ENCODE measurements at places on chromosomes 1 and 21.

GRCh38 chr1:189627427-189627826 lies 850.2 kb downstream of the BRINP3 start:
- no peak for DNase-seq

- DNase-seq = no peak
These were observed 41.5 kb downstream of the SLC2A1 start for GRCh38 chr1:42917241-42917495.

- DNase-seq = no peak
These were observed 100.1 kb upstream of the GADD45A start for GRCh38 chr1:67584938-67585337.

- no peak for DNase-seq
These were observed 251.7 kb downstream of the BRINP3 start for GRCh38 chr1:190226006-190226405.

DNA sequence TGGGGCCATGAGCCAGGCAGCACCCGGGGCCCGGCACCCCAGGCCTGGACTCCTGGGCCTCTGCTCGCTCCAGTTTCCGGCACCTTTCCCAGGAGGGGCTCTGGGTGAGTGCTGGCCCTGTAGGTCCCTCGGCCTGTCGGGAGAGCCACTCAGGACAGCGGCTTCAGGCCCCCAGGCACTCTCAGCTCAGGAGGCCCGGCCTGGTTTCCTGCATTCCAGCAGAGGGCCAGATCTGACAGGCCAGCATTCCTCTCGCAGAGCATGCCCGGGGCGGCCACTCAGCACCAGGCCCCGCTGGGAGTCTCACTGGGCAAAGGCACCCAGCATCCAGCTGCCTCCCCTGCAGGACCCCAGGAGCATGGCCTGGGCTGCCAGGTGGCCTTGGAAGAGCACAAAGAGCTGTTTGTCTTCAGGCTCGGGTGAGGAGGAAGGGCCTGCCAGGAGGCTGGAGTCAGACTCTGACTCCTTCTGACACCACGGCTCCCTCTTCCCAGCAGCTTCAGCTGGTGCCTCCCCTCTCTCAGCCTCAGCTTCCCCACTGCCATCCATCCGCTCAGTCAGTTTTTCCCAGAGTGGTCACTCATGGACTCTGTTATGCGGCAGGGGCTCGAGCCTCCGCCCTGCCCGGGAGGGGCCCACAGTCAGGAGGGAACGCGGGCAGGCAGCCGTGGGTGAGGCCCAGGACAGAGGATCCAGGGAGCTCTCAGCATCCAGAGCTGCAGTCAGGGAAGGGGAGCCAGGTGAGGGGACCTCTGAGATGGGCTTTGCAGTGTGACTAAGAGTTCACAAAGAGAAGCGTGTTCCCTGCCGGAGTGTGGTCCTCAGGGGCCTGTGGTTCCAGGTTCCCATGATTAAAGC lies 51.7 kb downstream of the WNT9A start:
- DNase-seq = no peak

DNA sequence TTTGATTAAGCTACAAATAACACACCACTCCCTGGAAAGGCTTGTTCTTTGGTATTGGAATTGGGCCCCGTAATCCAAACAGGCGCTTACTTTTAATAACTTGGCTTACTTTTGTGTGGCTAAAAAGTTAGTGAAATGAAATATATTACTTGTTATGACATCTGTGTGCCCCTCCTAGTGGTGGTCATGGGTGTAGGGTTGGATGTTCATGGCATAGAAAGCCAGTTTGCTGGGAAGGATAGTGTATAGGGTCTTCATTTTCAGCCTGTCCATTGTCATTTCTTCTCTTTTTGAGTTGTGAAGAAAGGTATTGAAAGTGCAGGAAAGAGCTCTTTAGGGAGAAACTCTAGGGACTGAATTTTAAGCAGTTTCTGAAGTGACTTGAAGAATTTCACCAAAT lies 5.9 kb downstream of the CDC14A start:
- DNase-seq = no peak

DNA sequence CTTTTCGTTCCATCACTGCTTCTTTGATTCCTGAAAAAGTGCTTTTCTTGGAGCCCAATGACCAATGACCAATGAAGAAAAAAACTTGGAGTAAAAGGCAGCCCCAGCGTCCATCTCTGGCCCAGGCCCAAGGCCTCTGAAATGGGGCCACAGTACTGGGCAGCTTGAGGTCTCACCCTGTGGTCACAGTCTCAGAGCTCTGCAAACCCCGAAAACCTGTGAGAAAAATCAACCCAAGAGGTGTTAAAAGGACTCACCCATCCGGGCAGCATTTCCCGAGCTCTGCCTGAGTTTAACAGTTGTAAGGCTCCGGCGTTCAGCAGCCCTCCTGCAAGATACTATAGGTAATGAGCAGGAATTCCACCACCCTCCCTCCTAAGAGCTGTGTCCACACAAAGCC lies 2.1 kb upstream of the EFHD2 start:
- no peak for DNase-seq

DNA sequence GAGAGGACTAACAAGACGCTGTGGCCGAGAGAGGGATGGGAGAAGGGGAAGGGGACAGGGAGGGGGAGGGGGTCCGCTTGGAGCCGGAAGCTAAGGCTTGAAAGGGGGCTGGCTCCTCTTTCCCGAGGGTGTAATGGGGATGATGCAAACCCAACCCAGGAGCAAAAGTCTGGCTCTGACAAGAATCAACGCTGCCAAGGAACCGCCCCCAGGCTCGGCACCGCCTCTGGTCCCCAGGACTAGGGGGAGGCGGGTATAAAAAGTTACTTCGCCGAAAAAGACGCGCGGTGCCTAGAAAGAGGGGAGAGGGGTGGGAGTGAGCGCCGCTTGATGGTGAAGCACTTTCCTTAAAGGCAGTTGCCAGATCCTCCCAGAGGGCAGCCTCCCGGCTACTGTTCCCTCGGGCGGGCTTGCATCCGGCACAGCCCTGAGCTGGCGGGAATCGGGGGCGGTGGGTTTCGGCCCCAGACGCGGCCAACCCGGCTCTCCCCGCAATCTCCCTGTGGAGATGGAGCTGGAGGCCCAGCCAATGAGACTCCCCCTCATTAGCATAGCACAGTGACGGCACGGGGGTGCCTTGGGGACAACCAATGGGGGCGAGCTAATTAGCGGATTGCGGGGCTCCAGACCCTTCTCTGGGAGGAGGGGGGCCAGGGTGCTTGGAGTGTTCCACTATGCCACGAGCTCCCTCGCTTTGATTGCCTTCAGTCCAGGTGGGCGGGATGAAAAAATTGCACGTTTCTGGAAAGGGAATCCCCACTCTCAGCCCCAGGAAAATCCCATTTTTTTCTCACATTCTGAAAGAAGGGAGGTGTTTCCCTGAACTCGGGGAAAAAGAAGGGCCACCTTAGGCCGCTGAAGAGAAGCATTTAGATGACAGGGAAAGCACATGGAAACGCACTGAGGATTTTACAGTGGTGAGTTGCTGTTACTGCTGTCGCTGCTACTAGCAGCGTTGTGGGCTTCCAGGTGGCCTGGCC lies at the start of gene KCNT2:
KCNT2 (minus strand) TSS at position 51 of the 980 bp plus-strand sequence. CDS start 131 bp downstream, outside the sequence.
- no peak for DNase-seq

DNA sequence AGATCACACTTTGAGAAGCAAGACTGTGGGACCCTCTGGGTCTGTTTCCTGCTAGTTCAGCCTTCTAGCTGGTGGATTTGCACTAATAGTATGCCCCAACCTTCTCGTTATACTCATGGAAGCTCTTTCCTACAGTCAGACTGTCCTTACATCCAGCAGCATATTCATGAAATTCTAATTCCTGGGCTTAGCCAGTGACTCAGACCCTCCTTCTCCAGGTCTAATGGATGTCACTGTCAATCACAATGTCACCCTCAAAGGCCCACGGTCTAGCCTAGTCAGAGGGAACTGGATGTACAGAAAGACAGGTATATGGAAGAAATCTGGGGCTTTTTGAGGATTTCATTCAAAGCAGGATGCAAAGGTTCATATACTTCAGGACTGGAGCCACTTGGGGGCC lies 72.4 kb downstream of the KCNJ15 start:
- DNase-seq = no peak

DNA sequence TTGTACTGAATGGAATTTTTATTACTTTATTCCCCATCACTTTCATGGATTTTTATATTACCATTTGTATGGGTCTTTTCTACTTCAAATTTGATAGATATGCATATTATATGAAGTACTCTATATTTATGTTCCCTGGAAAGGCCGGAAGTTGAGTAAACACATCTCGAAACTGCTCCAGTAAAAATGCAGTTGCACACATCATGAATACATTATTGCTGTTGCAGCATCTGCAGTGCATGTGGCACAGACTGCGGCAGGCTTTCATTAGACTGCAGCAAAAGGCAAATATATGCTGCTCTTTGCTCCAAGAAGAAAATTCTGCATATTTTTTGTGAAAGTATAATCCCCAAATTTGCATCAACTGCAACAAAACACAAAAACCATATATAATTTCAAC lies 48.7 kb upstream of the LRRC7 start:
- DNase-seq = no peak

GRCh38 chr1:100543640-100544039 lies 5.7 kb downstream of the GPR88 start:
- DNase-seq = no peak

- DNase-seq = no peak
These were observed 55.9 kb downstream of the DAP3 start for GRCh38 chr1:155744711-155745283.

DNA sequence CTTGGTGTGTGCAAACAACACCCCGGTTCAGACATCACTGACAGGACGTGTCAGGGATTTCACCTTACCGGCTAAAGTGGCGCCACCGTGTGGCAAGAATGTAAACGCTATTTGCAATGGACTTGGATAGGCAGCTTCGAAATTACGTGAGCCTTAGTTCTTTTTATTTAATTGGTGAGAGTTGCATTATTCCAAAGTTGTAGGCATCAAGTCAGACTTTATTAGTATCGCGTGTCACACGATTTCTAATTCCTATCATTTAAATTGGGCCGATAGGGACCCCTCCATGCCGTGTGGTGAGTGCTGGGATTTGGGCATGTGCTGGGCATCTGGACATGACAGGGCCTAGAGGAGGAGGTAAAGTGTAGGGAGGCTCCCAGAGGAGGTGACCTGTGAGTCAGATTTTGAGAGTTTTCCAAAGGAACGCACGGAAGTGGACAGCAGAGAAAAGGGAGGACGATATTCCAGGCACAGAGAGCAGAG lies 14.5 kb upstream of the CPT2 start:
- no peak for DNase-seq

GRCh38 chr1:24321697-24322469 lies 2.7 kb downstream of the GRHL3 start:
- DNase-seq = no peak

- DNase-seq = no peak
These were observed 657 bp upstream of the HNRNPU start for GRCh38 chr1:244865028-244865371.

DNA sequence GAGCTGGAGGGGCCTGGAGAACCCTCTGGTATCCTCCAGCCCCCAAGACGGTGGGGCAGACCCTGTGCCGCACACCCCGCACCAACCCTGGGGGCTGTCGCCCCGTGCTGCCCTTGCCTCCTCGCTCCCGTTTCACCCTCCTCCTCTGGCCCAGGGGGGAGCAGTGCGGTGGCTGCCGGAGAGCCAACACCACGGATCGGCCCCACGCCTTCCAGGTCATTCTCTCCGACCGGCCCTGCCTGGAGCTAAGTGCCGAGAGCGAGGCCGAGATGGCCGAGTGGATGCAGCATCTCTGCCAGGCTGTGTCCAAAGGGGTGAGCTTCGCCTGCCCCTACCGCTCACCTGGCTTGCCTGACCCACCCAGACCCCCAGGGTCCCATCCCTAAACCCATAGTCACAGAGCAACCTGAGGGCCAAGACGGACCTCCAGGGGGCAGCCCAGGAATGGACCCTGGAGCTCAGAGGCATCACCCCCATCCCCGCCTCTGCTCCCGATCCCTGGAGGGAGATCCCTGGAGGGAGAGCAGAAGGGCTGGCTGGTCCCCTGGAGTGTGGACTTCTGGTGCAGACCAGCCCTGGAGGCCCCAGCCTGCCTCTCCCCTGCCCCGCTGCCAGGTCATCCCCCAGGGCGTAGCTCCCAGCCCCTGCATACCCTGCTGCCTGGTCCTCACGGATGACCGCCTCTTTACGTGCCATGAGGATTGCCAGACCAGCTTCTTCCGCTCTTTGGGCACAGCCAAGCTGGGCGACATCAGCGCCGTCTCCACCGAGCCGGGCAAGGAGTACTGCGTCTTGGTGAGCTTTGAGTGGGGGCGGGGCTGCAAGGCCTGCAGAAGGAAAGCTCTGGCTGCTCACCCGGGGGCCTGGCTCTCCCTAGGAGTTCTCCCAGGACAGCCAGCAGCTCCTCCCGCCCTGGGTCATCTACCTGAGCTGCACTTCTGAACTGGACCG lies 4.0 kb upstream of the SLC25A34 start:
- no peak for DNase-seq

DNA sequence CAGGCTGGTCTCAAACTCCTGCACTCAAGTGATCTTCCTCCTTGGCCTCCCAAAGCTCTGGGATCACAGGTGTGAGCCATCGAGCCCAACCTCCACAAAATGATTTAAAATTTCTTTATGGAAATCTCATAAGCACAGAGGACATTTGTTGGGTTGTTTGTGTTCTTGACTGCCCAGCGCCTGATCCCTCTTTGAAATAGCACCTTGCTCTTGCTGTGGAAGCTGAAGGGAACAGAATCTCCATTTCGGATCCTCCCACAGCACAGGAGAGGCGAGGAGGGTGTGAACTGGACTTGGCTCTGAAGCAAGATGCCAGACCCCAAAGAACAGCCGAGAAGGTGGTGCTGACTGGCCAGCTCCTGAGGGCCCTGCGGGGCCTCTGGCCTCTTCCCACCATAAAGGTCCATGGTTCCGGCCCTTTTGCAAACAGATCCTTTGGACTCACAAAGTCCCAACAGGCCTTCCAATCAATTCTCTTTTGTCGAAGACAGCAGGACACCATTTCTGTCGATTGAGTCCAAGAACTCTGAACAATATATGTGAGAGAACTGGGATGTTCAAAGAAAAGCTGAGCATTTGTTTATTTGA lies 45.6 kb upstream of the COA6 start:
- DNase-seq = no peak

GRCh38 chr1:96145492-96145891 lies 576.1 kb upstream of the PTBP2 start:
- DNase-seq = no peak

GRCh38 chr21:18529254-18529653 lies 125.7 kb upstream of the TMPRSS15 start:
- no peak for DNase-seq

DNA sequence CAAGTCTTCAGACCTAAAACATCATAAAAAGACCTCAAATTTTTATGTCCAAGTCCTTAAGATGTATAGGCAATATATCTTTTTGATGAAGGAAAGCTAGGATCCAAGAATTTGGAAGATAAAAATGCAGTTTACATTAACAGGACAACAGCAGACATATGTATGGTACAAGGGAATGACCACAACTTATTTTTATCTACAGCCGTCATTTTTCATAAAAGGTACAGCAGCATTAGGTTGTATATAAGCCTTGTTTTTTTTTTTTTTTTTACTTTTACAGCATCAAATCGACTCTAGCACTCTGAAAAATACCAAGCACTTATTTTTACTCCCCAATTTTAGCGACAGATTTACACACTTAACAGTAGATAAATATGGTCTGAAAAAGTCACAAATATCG lies 1.3 kb downstream of the SRSF10 start:
- DNase-seq = no peak

DNA sequence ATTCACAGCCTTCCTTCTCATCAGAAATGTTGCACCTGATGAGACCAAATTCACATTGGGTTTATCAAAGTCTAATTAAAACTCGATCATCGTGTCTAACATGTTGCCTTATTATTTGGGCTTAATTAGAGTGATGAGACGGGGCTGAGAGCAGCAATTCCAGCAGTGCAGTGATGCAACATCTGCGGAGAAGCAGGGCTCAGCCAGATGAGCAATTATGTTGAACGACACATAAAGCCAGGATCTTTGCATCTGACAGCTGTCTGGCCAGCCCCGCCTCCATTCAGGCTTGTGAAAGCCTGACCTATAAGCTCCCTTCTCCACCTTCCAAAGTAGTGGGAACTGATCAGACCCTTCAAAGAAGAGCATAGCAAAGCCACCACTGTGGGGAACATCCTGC lies 109.8 kb downstream of the C1orf94 start:
- no peak for DNase-seq
